LNCaP clone FGC (cell line): ENCODE measurements at places on chromosomes 12 and 14.

GRCh38 chr12:5921966-5922899 lies 22.8 kb downstream of the ANO2 start:
- DNase-seq, result no peak

GRCh38 chr12:67592228-67593011 lies 56.1 kb upstream of the DYRK2 start:
- DNase-seq, result no peak

GRCh38 chr12:123941624-123942237 lies 30.9 kb downstream of the CCDC92 start:
- DNase-seq, result no peak

DNA sequence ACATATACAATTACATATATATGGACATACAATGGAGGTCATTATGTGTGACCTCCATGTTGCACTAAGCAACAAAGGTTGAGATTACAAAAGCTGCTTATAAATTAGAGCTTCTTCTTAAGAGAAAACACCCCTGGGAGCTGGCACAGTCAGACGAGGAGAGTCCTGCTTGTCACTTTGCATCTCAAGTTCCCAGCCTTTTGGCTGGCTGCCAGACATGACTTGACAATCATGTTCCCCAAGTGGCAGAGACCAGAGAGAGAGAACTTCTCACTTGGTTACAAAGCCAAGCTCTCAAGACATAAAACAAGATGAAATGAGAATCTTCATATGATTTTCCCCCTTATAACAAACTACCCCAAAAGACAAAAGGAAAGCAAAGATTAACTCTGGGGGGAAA lies 8.5 kb upstream of the SYNJ2BP start:
- peak; percentile 17 for DNase-seq

DNA sequence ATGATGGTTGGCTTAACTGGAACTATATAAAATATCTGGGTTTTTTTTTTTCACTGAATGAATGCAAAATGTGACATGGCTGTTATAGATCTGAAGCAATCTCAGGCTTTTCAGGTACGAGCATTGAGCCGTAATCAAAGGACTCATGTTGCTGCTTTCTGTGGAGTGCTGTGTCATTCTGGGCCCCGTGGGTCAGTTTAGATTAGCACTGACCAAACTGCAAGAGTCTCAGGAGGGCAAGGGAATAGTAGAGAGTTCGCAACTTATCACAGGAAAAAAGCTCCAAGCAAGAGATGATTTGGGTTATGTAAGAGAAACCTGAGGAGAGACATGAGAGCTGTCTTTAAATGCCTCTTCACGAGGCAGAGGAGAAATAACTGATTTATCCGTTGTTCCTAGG lies 59.1 kb downstream of the UBR7 start:
- DNase-seq, result no peak
